Fibroblast of the aortic adventitia (primary cell): ENCODE measurements at places on chromosomes 3 and 15. TPM values are rescaled to one million over a fixed set of nuclear protein-coding genes. Genes with fewer than 3 reads are reported as not detected.

CYP1A2 gene
- total RNA-seq, result not detected in 2 replicates

ATP10A gene
- total RNA-seq, result 4.4 and 5.8 TPM in 2 replicates

CRABP1 gene
- not detected in 2 replicates for total RNA-seq

CLRN1 gene
- total RNA-seq, result not detected in 2 replicates

SPATA12 gene
- 0.09 TPM in 1 of 2 replicates, not detected in the other for total RNA-seq

CERS3 gene
- not detected in 2 replicates for total RNA-seq

CYP8B1 gene
- not detected in 2 replicates for total RNA-seq

SLC12A1 gene
- total RNA-seq, result under 0.01 TPM in 1 of 2 replicates, not detected in the other

IL5RA gene
- total RNA-seq, result 0.08 TPM in 1 of 2 replicates, not detected in the other

FBXO40 gene
- total RNA-seq, result under 0.01 TPM in 1 of 2 replicates, not detected in the other

RTP1 gene
- not detected in 2 replicates for total RNA-seq

ANKRD63 gene
- total RNA-seq, result not detected in 2 replicates

MOBP gene
- not detected in 2 replicates for total RNA-seq

SERPINI2 gene
- not detected in 2 replicates for total RNA-seq

CLDN16 gene
- 0.09 TPM in 1 of 2 replicates, not detected in the other for total RNA-seq

GNAI2 gene
- 195 and 203 TPM in 2 replicates for total RNA-seq

DLG1 gene
- total RNA-seq, result 47.3 and 49.6 TPM in 2 replicates

SECISBP2L gene
- 45.7 and 48.9 TPM in 2 replicates for total RNA-seq
